Left renal pelvis (tissue), 4 donors: ENCODE measurements at places on chromosomes 1 and 21. TPM values are rescaled to one million over a fixed set of nuclear protein-coding genes. Genes with fewer than 3 reads are reported as not detected.
A peak's percentile ranks its signal among the peaks of the same experiment; 100 is the strongest.

DNA sequence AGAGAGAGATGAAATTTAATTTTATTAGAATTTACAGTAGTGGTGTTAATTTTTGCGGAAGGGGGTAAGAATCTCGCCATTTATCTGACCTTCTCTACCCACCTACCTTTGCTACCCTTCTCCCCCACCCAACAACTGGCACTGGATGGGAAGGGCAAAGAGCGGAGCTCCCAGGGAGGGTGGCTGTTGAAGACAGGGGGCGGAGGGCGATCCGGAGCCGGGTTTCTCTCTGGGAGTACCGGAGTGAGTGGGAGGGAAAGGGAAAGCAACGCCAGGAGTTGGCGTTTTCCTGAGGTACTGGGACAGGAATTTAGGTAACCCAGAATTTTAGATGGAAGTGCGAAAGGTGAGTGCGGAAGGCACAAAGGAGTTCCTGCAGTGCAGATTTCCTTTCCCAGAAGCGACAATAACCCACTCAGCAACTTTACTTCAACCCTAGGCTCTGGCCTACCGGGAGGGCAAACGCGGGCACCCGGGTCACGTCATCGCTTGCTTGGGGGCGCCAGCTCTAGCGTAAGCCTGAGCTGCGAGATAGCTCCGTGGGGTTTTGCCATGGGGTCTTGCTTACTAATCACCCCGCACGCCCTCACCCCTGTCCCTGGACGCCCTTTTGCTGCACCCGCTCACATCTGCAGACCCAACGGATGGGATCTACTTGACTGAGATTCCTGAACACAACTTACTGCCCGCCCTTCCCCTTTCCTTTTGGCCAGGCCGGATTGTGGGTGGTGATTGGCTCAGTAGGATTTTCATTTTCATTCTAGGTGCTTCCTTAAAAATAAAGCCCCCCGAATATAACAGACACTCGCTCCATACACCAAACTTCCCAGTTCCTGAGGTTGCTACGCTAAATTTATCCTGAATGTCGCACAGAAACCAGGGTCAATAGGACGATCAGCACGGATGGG lies 413.0 kb upstream of the ESRRG start:
- no peak for DNase-seq

DNA sequence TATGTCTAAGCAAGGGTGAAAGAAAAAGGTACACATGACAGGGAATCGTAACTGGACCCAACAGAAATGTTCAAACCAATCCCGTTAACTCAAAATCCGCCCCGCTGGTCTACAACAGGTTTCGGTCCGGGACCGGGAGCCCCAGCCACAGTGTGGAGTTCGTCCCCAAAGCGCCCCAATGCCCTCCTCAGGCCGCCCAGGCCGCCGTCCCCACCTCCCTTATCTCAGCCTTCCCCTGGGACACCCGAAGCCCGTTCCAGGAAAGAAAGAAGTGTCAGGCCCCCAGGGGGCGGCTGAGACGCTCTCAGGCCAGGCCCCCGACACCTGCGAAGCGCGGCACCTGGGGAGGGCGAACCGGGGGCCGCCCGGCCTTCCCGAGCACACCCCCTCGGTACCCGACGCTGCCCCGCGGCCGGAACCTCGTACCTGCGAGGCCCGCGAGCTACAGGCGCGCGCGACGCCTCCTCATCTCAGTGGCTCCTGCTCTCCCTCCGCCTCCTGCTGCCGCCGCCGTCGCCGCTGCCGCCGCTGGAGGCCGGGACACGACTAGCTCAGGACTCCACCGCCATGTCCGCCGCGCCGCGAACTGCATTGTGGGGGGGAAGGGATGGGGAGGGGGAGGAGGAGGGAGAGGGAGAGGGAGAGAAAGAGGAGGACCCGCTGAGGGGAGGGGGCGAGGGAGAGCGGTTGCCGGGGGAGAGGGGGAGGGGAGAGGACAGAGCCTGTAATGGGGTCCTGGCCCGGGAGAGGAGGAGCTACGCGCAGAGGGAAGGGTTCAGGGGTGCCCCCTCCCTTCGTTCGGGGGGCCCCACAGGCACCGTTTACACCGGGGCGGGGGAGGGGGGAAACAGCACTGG lies at the start of gene TUT4:
Gene TUT4 (minus strand): TSS at position 588 of the 857 bp plus-strand sequence. CDS start 26,812 bp downstream, outside the sequence.
- peak; percentile 86 for DNase-seq

DNA sequence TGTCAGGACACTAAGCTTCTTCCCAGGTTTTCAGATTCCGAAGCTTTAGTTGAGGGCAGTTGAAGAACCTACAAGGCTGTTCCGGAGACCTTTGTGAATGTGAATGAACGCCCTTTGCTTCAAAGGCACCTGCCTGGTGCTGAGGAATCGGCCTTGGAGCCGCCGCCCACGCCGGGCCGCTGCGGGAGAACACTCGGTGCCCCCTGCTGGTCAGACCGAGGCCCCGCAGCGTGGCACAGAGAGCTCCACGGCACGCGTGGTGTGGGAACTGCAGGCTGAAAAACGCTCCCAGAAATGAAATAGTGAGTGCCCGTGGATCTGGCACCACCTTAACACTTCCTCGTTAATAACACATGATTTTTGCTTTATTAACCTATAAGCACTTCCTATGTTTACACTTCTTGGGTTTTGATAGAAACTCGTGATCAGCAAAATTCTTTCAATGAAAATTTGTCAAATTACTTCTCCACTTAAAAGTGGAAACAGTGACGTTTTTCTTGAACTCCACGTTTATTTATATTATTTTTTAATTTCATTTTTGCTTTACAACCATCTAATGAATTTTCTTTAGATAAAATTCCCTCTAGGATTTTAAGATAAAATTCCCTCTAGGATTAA lies 460.6 kb downstream of the DSCAM start:
- peak; percentile 15 for DNase-seq

GRCh38 chr1:46525253-46525983 lies 26.0 kb downstream of the KNCN start:
- no peak for DNase-seq

DNA sequence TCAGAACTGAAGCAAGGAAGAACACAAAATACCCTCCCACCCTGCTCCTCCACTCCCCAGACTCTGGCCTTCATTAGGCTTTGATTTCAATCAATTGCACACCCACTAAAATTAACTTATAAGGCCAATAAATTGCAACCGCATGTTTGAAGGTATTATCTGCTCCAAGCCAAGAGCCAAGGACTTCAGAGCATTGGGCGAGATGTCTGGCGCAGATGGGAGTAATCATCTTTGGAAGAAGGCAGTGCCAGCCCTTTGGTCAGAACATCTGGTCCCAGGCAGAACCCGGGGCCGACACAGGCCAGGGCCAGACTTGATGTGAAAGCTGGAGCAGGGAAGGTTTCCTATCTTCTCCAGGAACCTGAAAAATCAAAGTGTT lies 60.0 kb downstream of the SLC66A1 start:
- no peak for DNase-seq

GRCh38 chr1:76425201-76426145 lies 350.9 kb downstream of the ST6GALNAC3 start:
- DNase-seq, result no peak

GRCh38 chr1:65469889-65470340 lies 49.4 kb downstream of the LEPR start:
- no peak for DNase-seq

- no peak for DNase-seq
Observed at GRCh38 chr1:245704765-245705164, 550.0 kb downstream of the KIF26B start.

GRCh38 chr1:27395441-27396195 lies 3.2 kb downstream of the GPR3 start:
- DNase-seq, result no peak

DNA sequence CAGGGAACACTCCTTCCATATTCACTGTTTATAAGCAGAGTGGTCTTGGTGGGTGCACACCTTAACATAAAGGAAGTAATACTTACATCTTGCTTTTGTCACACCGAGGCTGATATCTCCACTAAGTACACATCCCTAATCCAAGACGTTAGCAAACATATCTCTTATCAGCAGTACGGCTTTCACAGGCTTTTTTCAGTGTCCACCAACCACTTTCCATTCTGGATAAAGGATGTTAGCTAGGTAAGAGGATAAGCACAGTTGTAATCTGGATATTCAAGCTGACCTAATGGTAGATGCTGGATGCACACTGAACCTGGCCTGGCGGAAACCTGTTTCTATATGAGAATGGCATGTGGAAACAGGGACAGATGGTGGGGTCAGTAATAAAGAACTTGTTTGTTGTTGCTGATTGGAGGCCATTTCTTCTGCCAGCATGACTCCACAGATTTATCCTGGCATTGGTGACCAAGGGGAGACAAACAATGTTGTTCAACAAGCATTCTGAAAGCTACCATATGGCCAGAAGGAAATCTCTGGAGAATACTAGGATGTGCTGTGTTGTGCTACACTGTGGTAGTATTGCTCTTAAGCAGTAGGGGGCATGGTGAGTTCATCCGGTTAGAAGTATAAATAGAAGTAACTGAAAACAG lies 416.4 kb downstream of the PTBP2 start:
- peak; percentile 36 for DNase-seq

Gene NCAM2
- polyA plus RNA-seq, result 11.2 TPM

Gene CD46
- polyA plus RNA-seq, result 346 TPM

Gene KLHL20
- polyA plus RNA-seq, result 22.0 TPM

Gene KCND3
- 1.4 TPM for polyA plus RNA-seq

Gene PEF1
- polyA plus RNA-seq, result 75.1 TPM

Gene AKT3
- polyA plus RNA-seq, result 24.3 TPM
